ENCODE measurements at places on chromosomes 11 and 22.

DNA sequence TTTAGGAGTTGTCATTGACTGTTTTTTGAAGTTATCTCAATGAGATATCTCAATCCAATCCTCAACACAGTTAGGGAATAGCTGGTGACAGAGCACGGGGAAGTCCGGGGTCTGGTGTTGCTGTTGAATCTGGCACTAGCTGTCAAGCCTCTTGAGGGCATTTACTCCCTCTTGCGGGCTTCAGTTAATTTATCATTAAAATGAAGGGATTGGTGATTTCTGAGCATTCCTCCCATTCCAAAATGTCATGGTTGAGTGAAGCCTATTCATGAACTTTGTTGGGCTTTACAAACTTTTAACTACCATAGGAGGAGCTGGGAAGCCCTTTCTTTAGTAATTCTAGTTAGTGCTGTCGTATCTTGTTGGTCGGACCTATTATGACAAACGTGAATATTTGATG is 40.2 kb downstream of the UVRAG start:
- DNase-seq = no peak

DNA sequence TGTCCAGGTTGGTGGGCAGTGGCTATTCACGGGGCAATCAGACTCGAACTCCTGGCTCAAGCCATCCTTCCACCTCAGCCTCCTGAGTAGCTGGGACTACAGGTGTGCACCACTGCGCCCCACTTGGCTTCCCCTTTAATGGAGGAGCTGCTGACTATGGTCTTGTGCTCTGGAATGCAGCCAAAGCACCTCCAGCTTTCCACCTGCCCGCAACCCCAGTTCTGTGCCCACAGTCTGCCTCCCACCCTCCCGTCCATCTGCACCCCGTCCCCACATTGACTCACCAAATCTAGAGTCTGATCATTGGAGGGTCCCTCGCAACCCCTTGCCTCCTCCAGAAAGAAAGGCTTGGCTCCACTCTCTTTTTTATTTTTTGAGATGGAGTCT is 41.0 kb downstream of the KCNJ4 start:
- DNase-seq = no peak

- DNase-seq = no peak
Measured at GRCh38 chr11:70322666-70323065, 52.2 kb downstream of the PPFIA1 start.

GRCh38 chr22:18970176-18970947 is 34.3 kb upstream of the PRODH start:
- DNase-seq = no peak

GRCh38 chr11:65488273-65489034 is 10.4 kb upstream of the MALAT1 start:
- no peak for DNase-seq

DNA sequence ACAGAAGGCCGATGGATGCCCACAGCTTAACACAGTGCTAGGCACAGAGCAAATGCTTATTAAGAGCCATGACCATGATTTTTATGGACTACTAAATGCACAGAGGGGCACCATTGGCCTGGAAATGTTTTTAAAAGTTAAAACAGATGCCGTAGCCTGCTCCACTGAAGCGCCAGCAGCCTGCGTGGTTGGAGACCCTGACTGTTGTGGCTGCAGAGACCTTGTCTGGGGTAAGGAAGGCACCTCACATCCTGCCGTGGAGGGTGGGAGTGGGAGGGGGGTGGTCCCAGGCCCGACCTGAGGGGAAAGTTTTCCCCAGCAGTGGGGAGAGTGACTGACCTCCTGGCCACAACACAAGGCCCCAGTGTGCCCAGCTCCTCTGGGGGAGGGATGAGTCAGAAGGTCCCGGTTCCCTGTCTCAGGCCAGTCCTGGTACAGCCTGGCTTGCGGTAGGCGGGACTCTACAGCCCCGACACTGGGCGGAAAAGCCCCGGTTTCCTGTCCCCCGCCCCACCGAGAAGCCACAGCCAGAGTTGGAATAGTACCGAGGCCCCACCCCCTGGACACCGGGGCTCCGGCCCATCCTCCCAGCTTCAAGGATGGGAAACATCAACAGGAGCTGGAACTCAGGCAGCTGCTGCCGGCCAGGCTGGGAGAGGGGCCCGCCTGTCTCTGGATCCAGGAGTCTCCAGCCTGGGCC is 7.0 kb downstream of the CHST1 start:
- no peak for DNase-seq

DNA sequence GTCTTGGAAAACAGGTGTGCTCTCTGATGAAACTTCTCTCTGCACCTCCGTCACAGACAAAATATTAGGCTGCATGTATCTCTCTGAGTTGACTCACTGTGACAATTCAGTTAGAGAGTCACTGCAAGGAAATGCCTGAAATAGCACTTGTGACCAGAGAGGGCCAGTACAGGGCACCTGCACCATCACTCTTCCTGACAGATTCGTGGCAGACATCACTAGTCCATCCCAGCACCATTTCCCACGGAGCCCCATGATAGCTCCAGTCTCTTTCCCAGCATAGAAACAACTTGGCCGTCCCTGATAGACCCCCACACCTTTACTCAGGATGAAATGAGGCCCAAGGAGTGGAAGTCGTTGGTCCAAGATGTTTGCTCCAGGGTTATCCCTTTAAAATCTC is 73.3 kb upstream of the ISX start:
- DNase-seq = no peak

GRCh38 chr11:67435727-67436458 is 1.6 kb downstream of the PTPRCAP start:
- no peak for DNase-seq

- no peak for DNase-seq
Measured at GRCh38 chr11:19628018-19628417, 84.6 kb upstream of the NAV2 start.

GRCh38 chr11:4044976-4045646 is 49.5 kb upstream of the RRM1 start:
- no peak for DNase-seq

GRCh38 chr11:106503901-106504300 is 426.4 kb downstream of the AASDHPPT start:
- DNase-seq = no peak

- DNase-seq = no peak
Measured at GRCh38 chr11:107293677-107294344, 163.8 kb downstream of the CWF19L2 start.

All from D721Med (cell line).